Ureter (tissue), 1 donor: ENCODE measurements at places on chromosomes 6 and 20. TPM values are rescaled to one million over a fixed set of nuclear protein-coding genes. Genes with fewer than 3 reads are reported as not detected.
A peak's percentile ranks its signal among the peaks of the same experiment; 100 is the strongest.

DNA sequence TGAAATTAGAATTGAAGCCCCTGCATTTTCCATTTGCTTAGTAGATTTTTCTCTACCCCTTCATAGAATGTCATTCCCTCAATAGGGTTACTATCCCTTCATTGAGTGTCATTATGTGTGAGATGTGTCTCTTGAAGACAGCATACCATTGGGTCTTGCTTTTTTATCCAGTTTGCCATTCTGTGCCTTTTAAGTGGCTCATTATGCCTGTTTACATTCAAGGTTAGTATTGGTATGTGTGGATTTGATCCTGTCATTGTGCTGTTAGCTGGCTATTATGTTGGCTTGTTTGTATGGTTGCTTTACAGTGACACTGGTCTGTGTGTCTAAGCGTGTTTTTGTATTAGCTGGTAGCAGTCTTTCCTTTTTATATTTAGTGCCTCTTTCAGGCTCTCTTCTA lies 25.7 kb upstream of the TCF21 start:
- DNase-seq, result no peak

DNA sequence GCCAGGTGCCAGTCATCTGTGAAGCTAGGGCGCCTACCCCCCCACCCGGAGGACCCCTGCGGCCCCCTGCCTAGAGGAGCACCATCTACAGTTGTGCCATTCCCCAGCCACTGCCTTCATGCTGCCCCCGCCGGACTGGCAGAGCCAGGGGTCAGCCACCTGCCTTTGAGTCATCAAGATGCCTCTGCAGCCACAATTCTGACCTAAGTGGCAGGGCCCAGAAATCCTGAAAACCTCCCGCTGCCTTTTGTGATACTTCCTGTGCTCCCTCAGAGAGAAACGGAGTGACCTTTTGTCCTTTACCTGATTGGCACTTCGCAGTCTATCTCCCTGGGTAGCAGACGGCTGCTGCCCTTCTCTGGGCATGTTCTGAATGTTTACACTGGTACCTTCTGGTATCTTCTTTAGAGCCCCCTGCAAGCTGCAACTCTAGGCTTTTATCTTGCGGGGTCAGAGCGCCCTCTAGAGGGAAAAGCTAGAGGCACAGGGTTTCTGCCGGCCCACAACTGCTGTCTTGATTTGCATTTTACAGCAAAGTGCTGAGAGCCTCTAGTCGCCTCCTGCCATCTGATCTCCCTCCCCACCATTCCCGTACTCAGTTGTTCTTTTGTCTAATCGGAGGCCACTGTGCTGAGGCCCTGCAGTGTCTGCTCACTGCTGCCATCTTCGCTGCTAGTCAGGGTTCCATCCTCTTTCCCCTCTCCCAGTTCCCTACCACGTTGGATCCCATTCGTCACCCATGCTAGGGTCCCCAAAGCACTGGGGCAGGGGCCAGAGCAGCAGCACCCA lies 26.9 kb downstream of the SPATA2 start:
- no peak for DNase-seq

DNA sequence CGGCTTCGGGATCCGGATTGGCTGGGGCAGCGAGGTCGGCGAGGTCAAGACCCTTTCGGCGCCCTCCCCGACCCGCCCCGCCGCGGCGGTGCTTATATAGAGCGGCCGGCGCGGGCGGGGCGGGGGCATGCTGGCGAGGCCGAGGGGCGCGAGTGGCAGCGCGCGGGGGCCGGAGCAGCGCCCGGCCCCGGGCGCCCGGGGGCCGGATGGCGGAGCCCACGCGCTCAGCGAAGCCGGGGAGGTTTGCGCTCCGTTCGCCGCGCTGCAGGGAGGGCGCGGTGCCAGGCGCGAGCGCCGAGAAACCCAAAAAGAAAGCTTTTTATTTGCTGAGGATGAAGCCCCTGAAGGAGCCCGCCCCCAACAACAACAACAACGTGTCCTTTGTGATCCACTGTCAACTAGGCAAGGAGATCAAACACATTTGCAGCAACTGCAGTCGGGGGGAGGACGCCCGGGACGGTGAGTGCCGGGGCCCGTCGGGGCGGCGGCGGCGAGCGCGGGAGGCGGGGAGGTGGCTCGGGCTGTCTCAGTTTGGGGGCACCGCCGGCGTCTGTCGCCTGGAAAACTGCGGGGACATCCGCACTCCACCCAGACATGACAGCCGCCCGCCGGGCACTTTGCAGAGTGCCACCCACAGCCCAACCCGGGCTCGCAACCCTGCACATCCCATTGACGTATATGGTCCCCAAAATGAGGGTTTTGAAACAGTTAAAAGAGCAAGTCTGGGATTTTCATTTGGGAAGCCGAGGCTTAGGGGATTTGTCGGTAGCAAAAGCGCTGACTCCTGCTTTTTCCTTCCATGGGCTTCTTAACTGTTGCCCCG lies 297.3 kb downstream of the PHACTR1 start:
- DNase-seq, result no peak

- DNase-seq, result peak; percentile 50
Observed at GRCh38 chr6:34791164-34791700, 651 bp upstream of the BLTP3A start.

DNA sequence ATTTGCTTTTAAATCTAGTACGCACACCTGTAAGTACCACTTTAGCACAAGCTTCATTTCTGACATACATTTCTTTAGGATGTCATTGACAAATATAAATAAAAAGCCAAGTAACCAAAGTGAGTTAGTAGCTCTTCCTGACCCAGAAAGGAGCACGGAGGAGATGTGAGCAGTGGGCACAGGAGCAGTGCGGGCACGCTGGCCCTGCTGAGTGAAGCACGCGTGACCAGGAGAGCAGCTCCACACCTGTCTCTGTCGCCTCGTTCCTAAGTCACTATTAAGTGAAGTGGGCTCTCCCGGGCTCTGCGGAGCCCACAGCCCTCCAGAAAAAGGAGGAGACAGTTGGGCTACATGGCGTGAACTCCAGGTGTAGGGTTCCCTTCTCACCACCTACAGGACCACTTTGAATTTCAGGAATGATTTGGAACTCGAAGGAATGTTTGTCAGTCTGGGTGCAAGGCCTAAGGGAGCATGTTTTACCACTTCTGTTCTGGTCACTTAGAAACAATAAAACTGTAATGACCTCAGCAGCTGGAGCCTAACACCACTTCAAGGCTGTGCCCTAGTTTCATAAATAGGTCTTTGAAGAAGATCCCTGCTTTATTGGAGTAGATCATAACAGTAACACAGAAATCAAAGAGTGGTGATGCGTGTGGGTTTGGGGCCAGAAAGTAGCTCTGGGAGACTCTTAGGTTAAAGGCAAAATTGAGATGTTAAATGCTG lies 95.9 kb downstream of the FAM120B start:
- no peak for DNase-seq

DNA sequence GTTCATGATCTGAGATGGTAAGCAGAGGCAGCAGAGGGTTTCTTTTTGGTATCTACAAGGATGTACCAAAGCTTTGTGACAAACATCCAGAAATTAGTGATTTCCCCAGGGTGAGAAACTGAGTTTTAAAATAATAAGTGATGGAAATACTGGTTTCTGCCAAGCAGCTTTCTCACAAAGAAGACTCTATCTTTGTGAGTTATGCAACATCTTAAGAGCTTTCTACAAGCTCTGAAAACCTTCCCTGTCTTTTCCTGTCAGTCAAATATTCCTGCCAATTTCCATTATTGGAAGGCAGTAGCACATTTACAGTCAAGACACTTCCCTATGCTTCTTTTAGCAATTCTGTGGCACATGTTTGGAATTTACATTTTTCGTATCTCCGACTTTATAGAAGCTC lies 264.7 kb upstream of the SPTLC3 start:
- DNase-seq, result no peak

DNA sequence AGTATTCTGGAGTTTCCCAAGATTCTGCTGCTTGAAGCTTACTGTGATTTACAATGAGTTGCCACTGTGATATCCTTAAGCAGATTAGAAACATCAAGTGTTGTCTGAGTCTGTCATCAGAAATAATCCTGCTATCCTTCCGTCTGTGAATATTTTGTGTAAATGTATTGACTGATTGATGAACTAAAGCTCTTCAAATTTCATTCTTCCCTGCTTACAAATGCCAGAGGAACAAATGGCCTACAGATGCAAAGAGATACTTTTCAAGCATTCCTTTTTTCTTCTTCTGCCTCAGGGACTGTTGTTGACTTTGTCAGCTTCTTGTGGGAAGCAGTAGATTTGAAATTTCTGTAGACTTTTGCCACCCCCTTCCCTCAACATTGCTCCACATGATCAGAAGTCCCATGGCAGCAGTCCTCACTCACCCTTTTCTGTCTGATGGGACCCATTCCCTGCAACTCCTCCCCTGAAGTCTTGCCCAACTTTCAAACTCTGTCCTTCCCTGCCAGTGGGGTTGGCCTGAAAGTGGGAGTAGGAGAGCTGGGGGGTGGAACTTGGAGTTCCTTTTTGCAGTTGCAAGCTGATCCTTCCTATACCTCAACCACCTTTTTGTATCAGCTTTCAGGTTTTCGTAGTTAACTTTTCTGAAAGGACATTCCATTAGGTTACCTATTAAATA lies 38.5 kb upstream of the MLIP start:
- no peak for DNase-seq

DNA sequence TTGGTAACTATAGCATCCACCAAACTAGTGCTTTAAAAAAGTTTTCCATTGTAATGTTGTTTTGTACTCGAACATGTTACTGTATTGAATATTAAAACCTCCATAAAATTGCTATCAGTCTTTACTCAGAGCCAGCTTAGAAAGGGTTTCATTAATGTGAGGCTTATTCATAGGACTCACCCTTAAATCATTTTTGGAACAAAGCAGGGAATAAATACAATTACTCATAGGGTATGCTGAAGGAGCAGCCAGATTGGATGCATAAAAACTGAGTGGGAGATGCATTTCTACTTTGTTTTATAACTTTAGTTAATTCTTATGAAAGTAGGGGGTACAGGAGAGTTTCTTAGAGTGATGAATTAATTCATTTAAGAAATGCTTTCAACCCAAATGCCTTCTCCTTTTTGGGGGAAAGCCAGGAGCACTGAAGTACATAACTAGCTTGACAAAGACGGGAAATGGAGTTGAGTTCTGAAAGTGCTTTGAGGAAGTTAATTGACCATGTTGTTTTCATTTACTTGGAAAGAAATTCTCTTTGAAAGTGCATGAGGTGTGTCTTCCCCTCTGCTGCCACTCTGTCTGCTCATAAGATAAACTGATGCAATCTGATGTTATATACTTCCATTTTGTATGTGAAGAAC lies 90.3 kb downstream of the RNF144B start:
- DNase-seq, result no peak

The FRS3 gene
- 7.5 TPM for total RNA-seq

The AVP gene
- total RNA-seq, result not detected

The SLC22A1 gene
- total RNA-seq, result 1.2 TPM

The FAM209B gene
- not detected for total RNA-seq

The SUPT3H gene
- total RNA-seq, result 17.8 TPM

The MOCS1 gene
- 34.8 TPM for total RNA-seq

The CENPW gene
- 3.8 TPM for total RNA-seq

The TNNC2 gene
- total RNA-seq, result 0.57 TPM

The CLVS2 gene
- total RNA-seq, result 0.18 TPM

The TRIM39 gene
- 13.8 TPM for total RNA-seq
